GDM1 (cell line): ENCODE measurements at places on chromosomes 5 and 9.

DNA sequence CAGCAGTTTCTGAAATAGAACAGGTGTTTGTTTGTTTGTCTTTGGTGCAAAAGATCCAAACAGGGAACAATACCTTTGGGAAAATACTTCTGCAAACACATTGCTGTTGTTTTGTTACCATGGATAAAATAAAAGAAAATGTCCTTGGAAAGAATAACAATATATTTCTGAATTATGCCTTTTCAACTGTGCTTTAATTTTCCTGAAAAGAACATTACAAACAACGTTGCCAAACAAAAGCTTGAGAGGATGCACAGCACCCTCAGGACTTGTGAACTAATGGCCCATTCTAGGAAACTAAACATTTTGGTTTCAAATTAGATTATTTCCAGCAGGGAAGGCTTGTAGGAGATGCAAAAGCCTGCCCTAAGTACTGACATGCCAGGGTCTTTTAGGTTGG lies 967.2 kb downstream of the TLE4 start:
- no peak for DNase-seq

GRCh38 chr5:151104795-151105194 lies 24.0 kb upstream of the TNIP1 start:
- DNase-seq = no peak

- DNase-seq = no peak
These were observed 25.6 kb downstream of the TMOD1 start for GRCh38 chr9:97526895-97527575.

- no peak for DNase-seq
These were observed 89.1 kb downstream of the ZNF354C start for GRCh38 chr5:179149278-179149677.

- no peak for DNase-seq
These were observed 161.6 kb downstream of the TMEM38B start for GRCh38 chr9:105855987-105856386.

DNA sequence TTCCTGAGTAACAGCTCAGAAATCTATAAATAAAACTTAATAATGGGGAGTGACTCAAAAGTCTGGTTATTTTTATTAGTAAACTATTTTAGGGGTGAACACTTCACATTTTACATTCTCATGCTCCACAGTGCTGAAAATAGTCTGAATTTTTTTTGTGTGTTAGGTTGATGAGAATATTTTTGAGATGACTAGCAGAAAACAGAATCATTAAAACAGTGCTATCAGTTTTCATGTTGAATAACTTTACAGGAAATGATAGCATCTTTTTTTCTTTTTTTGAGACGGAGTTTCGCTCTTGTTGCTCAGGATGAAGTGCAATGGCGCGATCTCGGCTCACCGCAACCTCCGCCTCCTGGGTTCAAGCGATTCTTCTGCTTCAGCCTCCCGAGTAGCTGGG lies 60.3 kb downstream of the TMC1 start:
- no peak for DNase-seq

- no peak for DNase-seq
These were observed 190.9 kb downstream of the GADD45G start for GRCh38 chr9:89795538-89796195.

GRCh38 chr5:172713113-172713808 lies 57.7 kb downstream of the DUSP1 start:
- peak; percentile 12 for DNase-seq

DNA sequence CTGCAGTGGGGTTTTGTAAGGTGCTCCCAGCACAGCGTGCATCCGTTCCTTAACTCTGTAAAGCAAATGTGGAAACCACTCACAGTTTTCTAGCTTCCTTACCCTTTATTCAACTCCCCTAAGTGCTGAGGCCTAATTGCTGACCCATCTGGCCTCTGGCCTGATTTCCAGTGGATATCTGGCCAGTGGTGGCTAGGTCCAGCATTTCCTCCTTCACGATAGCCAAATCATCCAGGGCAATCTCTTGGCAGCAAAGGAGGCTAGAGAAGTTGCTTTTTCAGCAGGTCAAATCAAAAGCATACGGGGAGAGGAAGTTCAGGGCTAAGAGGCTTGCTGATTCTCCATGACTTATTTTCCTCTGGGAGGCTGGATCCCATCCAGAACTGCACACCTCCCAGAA lies 286.3 kb upstream of the VLDLR start:
- DNase-seq = no peak
